ENCODE measurements at places on chromosomes 4 and X.

DNA sequence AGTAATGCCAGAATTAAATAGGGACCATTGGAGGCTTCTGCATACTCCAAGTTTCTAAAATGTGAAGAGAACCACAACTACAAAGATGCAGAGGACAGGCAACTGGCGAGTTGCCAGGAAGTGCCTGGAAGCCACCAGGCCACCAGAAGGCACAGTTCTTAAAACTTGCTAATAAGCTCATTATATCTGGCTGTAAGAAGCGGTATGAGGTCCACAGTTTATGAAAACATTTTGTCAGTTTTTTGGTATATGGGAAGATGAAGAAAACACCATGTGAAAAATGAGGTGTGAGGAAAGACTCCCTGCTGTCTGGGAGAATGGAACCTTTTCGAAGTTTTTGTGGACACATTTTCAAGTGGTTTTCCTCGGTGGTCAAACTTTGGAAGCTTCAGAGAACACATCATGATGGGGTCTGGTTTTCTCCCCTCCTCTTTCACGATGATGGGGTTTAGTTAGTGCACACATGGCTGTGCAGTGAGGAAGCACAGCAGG lies 202.7 kb downstream of the NR3C2 start:
- no peak for DNase-seq

- no peak for DNase-seq
Measured at GRCh38 chrX:7614616-7615015, 228.4 kb upstream of the VCX start.

DNA sequence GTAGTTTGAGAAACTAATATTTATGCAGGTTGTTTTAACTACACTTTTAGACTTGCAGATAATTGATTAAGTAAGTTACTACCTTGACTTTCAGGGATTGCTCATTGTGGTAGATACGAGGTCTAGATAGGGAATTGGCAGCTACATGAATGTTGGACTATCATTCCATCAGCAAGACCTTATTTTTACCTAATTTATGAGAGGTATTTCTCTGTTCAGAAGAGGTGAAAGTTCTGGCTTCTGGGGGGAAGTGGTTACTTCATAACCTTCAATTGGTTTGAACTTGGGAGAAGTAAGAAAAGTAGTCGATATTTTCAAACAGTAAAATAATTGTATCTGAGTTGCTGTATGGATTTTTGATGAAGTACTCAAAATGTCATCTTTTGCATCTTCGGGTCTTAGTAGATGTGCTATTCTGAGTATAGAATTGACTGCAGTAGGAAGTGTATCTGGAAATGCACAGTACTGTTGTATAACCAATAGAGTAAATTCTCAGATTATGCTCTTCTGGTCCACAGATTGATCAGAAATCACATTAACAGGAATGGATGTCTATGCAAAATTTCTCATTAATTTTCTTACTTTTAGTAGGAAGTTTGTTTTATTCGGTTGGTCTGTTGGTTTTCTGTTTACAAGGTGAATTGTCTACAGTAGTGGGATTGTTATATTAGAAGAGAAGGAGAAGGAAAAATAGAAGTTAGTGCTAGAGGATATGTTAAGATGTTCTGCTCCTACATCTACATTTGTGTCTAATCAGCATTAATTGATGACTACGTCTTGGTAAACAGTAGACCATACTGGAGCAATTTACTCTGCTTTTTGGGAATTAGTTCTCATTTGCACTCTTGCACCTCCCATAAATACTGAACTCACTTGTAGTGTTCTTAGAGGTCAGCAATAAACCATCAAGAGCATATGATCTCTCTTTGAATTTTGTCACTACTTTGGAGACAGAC lies 3.0 kb downstream of the NFKB1 start:
- DNase-seq: no peak

DNA sequence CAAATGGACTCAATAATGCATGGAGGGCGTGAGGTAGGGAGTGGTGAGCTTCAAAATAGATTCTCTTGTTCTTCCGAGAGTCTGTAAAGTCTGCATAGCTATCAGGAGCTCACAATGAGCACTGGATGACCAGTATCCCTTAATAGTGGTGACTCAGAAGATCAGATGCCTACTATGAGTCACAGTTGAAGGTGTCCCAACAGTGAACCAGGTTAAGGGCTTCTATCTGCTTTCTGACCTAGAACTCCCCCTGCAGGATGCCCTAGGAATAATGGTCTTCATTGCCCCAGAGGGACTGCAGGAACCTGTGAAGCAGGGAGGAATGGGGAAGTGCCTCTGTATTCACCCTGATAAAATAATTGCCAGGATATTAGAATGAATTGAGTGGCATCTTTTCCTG lies 22.1 kb downstream of the DGKK start:
- DNase-seq: no peak

- no peak for DNase-seq
Measured at GRCh38 chr4:8387615-8388527, 52.7 kb downstream of the ACOX3 start.

DNA sequence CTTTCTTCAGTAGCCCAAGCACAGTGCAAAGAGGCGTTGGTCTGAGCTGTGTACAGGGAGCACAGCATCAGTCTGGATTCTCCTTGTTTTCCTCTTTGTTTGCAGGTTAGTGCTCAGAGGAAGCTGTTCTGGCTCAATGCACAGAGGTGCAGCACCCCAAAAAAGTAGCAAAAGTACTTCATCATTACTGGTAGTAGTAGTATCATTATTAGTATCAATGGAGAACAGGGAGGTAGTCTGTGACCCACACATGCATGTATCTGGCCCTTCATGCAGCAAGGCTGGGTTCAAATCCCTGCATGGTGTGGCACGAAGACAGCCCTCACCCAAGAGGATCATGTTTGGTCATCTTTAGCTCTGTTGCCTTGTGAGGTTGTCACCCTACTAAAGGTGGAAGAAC lies 68.7 kb downstream of the CXXC4 start:
- no peak for DNase-seq
